Brain (organoid and tissue), 16 donors: ENCODE measurements at places on chromosomes 3 and 15.

DNA sequence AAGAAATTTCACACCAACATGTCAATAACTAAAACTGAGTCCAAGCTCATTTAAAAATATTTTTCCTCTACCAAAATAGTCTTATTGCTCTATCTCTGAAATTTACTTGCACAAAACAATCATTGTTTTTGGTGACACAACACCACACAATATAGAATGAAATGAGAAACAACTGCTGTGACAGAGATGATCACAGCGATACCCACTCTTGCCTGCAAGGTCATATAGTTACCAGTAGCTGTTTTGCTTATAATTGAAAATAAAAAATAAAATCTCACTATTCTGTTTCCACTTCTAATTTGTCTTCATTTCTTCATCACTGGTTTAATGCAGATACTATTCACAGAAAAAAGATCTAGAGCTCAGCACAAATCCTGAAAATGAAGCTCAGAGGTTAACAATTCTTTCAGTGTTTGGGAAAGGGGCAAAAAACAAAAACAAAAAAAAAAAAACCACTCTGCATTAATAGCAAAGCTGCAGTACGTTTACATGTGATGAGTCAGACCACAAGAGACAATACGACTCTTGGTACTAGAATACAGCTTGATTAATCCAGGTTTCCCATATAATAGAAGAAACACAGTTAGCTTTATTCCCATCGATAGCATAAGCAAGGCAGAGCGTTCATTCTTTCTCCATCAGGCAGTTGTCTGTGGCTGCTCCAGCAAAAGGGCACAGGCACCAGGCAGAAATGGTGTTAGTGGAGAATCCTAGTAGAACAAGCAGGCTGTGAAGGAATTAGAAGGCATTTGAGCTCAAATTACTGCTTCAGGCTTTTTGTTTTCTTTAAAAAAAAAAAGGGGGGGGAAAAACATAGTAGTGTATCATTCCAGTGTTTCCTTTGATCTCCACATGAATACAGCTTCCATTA lies 773 bp downstream of the ANKRD28 start:
- peak; percentile 75 for DNase-seq

DNA sequence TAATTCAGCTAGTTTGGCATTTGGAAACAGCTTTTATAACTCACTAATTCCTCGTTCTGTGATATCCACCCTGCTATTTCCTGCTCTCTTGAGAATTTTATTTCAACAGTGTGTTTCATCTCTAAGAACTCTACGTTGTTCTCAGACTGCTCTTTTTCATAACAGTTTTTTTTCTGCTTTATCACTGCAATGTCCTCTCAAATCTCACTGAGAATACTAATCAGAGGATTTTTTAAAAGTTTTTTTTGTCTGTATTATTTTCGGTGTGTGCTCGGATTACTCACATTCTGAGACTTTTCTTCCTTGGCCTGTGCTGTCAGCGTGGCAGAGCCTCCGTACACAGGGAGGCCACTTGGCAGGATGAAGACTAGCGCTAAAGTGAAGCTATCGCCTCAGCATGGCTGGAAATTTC lies 59.4 kb upstream of the NEO1 start:
- no peak for DNase-seq

DNA sequence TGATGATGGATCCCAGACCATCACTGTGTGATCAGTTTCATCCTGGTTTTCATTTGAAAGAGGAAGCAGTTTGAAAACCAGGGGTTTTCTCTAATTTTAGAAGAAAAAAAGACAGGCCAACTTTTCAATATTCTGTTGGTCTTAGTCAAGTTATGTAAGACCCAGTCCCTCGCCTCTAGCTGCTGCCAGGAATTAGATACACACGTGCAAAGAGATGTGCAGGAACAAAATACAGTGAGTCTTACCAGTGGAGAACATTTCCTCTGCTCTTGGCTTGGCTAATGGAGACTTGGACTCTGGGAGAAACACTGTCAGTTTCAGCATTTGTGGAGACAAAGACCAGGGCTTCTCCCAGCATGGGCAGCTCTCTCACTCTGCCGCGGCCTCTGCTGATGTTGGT lies 214.9 kb upstream of the C2CD4B start:
- DNase-seq = no peak

GRCh38 chr3:180383332-180384020 lies 218.5 kb upstream of the TTC14 start:
- no peak for DNase-seq

GRCh38 chr3:179701176-179701827 lies 48.5 kb downstream of the USP13 start:
- DNase-seq = no peak

- DNase-seq = no peak
These were observed 20.4 kb downstream of the CD200 start for GRCh38 chr3:112353365-112353764.

GRCh38 chr3:55538158-55538557 lies 51.1 kb upstream of the WNT5A start:
- peak; percentile 49 for DNase-seq

DNA sequence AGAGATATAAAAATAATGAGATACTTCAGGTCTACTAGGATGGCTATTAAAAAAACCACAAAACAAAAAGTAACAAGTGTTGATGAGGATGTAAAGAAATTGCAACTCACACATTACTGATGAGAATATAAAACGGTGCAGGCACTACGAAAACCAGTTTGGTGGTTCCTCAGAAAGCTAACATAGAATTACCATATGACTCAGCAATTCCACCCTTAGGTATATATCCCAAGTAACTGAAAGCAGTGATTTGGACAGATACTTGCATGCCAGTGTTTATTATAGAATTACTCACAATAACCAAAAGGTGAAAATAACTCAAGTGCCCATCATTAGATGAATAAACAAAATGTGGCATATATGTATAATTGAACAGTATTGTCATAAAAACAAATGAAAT lies 87.5 kb upstream of the MELTF start:
- no peak for DNase-seq

- peak; percentile 18 for DNase-seq
These were observed 43.0 kb downstream of the ABHD5 start for GRCh38 chr3:43733459-43734384.

GRCh38 chr15:26372706-26373105 lies 400.2 kb downstream of the GABRB3 start:
- no peak for DNase-seq

- DNase-seq = no peak
These were observed 167.3 kb upstream of the TBC1D5 start for GRCh38 chr3:17909714-17910113.

DNA sequence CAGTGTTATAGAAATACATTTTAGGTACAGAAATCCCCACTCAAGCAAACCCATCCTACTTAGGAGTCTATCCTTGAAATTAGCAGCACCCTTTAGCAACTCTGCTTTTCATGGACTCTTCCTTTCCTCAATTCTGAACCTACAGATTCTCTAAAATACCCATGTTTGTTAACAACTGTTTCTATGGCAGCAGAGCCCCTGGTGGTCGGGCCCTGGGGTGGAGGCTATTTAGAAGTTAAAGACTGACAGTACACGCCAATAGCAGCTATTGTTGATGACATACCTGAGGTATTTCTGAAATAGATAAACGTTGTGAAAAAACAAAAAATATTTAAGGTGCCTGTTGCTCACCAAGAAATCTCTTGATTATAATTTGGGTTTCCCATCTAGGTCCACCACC lies 23.4 kb upstream of the NRG4 start:
- DNase-seq = no peak

DNA sequence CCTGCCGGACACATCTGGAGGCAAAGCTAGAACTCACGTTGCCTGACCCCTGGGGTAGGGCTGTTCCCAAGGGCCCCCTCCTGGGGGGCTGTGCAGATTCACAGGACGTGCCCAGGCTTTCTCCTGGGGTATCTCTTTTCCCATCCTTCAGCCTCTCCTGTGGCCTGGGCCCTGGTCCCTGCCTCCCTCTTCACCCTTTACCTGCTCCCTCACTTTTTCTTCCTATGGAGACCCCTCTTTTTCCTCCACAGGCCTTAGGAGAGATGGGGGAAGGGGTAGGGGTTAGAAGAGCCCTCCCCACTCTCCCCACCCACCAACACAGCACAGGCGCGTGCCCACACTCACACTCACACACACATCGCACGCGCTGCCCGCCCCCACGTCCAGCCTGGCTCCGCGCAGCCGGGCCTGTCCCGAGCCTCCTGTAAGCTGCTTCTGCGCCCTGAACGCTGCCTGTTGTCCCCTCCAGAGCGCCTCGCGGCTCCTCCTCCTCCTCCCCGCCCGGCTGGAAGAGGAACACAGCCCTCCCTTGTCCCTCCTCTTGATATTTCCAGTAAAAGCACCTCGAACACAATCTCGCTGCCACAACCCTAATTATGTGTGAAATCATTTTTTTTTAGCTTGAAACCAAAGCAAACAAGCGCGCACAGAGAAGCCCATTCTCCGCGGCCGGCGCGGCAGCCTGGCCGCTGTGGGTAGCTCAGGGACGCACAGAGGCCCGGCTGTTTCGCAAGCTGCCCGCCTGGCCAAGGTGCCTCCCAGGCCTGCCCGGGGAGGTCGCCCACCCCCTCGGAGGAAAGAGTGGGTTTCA lies 33.9 kb upstream of the ACAN start:
- peak; percentile 28 for DNase-seq

GRCh38 chr3:111863942-111864694 lies 5.1 kb downstream of the PHLDB2 start:
- no peak for DNase-seq

DNA sequence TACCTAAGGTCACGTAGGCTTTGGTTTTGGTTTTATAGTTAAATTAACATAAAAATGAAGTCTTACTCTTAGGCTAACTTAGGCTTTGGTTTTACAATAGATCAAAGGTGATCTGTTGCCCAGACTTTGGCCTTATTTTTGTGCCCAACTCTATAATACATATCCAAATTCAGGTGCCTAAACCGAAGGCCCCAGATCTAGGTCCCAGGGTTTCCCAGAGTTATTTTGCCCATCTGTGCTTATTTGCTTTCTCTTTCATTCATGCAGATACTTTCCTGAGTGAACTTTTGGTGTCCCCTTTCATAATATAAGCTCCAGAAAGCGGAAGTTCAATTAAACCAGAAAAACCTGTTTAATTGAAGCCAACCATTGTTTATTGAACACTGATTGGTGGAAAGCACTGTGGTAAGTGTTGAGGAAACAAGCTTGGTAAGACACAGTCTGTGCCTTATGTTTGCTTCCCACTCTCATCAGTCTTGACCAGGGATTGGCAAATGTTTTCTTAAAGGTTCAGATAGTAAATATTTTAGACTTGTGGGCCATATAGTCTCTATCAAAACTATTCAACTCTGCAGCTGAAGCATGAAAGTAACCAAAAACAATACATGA lies 209.7 kb downstream of the WDR72 start:
- DNase-seq = no peak

DNA sequence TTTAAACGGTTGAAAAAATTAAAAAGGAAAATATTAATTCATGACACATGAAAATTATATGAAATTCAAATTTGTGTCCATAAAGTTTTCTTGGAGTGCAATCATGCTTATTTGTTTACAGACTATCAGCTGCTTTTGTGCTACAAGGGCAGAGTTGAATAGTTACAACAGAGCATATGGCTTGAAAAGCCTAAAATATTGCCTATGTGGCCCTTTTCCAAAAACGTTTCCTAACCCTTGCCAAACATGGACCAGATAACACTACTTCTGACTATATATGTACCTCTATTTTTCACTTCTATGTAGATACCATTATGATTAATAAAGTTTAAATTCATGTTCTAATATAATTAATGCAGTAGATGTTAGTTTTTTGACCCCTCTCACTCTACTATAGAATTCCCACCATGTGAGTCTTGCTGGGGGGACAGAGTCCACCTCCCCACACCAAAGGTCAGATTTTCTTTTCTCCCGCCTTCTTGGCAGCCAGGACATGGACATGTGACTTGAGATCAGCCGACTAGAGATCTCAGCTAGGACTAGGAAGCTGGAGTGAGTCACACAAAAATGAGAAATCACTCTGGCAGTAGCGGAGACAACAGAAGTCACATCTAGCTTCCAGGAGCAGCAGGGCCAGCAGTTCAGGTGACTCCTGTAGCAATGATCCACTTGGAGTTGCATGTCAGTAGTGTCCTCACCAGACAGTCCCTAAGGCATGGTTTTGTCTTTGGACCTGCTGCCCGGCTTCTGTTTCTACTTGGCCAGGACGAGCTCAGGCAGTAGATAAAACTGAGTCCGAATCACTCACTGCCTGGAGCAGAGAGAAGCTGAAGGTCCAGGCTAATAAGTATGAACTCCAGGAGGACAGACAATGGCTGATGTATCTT lies 22.4 kb downstream of the CIAO2A start:
- no peak for DNase-seq

GRCh38 chr3:79019137-79019923 lies 748.5 kb downstream of the ROBO1 start:
- DNase-seq = peak; percentile 94

DNA sequence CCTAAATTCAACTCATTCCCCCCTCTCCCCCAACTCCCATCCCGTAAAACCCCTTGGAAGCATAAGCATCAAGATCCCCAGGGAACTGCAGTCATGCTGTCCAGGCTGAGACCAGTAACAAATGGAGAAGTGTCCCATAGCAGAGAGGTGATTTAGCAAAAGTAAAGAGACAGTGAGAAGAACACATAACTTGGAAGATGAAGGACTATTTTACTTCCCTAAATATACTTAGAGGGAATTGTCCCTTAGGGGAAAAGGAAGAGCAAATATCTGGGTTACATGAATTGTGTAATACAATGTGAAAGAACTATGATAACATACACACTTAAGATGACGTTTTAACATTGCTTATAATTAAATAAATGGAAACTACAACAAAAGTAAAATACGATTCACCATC lies 61.6 kb upstream of the LRRFIP2 start:
- DNase-seq = no peak

GRCh38 chr15:82301296-82302016 lies 38.8 kb downstream of the SAXO2 start:
- no peak for DNase-seq

GRCh38 chr15:24858737-24859601 lies 95.8 kb upstream of the SNRPN start:
- DNase-seq = peak; percentile 82

- peak; percentile 70 for DNase-seq
These were observed 2.5 kb downstream of the RCCD1 start for GRCh38 chr15:90957031-90957790.

GRCh38 chr3:148751461-148751860 lies 53.8 kb downstream of the AGTR1 start:
- no peak for DNase-seq

DNA sequence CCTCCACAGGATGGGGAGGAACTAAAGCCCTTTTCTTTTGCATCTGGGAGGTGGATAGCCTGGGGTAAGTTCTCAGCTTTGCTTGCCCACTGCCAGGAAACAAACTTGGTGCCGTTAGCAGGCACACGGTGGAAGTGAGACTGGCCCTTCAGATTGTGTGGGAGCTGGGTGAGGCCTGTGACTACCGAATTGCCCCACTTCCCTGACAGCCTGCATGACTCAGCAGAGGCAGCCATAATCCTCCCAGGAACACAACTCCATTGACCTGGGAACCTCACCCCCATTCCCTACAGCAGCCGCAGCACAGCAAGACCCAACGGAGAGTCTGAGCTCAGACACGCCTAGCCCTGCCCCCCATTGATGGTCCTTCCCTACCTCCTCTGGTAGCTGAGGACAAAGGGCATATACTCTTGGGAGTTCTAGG lies 282.6 kb downstream of the KLF13 start:
- DNase-seq = no peak

DNA sequence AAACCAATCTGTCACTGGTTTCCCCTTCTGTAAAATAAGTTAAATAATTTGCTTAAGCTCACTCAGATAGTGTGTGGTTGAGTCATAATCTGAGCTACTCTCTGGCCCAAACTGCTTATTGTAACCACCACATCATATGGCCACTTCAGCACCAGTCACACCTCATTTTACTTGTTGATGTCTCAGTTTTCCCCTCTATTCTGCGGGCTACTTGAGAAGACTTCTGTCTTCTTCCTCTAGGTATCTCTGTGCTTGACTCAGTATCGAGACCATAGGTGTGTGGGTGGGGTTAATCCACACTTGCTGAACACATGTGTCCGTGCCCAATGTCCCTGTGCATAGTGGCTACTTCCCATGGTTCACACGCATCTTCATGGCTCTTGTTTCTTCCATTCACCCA lies 32.9 kb downstream of the CRYGS start:
- DNase-seq = no peak
